Lung microvascular endothelial cell (primary cell): ENCODE measurements at places on chromosomes 1 and 21. TPM values are rescaled to one million over a fixed set of nuclear protein-coding genes. Genes with fewer than 3 reads are reported as not detected.

Gene CELA2A
- total RNA-seq = not detected in 2 replicates

Gene HSPG2
- total RNA-seq = 250 and 367 TPM in 2 replicates

DNA sequence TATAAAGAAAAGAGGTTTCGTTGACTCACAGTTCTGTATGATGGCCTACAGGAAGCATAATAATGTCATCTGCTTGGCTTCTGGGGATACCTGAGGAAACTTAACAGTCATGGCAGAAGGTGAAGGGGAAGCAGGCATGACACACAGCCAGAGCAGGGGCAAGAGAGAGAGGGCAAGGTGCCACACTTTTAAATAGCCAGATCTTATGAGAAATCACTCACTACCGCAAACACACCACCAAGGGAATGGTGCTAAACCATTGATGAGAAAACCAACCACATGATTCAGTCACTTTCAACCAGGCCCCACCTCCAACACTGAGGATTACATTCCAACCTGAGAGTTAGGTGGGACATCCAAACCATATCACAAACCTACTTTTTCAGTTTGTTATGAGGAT, 245.9 kb upstream of the SGIP1 start:
- DNase-seq = no peak

DNA sequence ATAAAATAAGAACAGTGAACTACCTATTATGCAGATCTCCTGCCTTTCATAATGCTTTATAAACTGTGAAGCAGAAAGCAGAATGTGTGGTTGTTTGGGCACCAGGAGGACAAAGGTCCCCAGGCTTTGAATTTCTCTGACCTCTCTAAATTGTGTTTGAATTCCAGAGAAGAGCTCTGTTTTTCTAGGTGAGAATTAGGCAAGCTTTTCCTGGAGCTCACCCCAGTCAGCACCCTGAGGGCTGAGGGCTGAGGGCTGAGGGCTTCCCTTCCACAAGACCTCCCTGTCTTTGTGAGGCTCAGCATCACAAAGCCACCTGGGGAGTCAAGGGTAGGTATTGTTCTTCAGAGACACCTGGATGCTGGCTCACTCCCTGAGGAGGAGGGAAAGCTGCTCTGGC, 45.5 kb upstream of the LRIG2 start:
- no peak for DNase-seq

- DNase-seq = no peak
These were observed 104.8 kb upstream of the WNT4 start for GRCh38 chr1:22247527-22248245.

- DNase-seq = no peak
These were observed 333.8 kb downstream of the HHAT start for GRCh38 chr1:210662291-210663050.

GRCh38 chr1:203299169-203299568, 6.2 kb upstream of the BTG2 start:
- no peak for DNase-seq
